ENCODE measurements at places on chromosomes 5 and 9.

- DNase-seq = no peak
Measured at GRCh38 chr9:96449523-96449844, 485 bp upstream of the HABP4 start.

GRCh38 chr9:136025481-136025880 is 64.3 kb upstream of the UBAC1 start:
- no peak for DNase-seq

DNA sequence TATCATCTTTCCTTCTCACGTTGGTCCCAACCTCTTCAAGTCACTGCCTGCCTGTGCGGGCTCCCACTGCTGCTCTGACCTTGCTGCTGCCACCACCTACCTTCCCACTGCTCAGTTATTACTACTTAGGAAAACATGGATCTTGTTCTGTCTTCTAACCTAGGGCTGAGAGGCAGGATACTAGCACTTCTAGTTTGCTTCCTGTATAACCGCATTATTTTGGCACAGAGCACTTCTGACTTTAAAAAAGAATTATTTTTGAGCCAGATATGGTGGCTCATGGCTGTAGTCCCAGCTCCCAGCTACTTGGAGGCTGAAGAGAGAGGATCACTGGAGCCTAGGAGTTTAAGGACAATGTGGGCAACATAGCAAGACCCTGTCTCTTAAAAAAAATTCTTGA is 135.4 kb upstream of the GNA14 start:
- DNase-seq = no peak

DNA sequence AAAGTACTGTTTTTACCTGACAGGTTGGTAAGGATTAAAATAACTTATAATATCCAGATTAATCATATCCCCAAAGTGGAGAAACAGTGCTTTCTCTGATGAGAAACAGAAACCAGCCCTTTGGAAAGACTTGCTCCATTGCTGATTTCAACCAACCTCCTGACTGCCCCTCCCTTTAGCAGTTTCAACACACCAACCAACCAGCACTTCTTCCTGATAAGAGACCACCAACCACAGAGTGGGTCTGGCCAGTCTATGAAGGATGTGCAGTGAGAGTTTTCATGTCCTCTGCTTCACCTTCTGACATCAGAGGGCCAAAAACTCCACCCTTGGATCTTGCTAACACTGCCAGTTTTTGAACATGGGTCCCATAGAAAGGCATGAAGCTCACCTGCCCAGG is 28.1 kb downstream of the RIGI start:
- no peak for DNase-seq

GRCh38 chr5:159727167-159727566 is 189.1 kb upstream of the ADRA1B start:
- no peak for DNase-seq

- no peak for DNase-seq
Measured at GRCh38 chr9:135995816-135996215, 34.6 kb upstream of the UBAC1 start.

DNA sequence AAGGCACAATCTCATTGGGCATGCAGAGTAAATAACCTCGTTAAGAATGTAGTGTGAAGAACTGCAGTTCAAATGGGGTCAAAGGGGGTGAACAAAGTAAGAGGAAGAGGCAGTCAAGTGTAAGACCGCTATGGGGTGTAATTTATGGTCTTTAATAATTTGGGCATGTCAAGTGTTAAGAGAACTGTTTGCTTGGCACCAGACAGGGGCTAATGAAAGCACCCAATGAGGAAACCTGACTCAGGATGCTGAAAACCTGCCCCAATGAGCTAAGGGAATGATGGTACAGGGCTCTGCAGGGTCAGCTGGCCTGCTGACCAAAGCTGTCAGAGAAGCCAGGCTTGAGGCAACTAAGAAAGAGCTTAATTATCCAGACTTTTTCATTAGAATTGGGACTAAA is 368.1 kb downstream of the DTWD2 start:
- no peak for DNase-seq

GRCh38 chr9:13088720-13089427 is 190.6 kb downstream of the MPDZ start:
- no peak for DNase-seq

DNA sequence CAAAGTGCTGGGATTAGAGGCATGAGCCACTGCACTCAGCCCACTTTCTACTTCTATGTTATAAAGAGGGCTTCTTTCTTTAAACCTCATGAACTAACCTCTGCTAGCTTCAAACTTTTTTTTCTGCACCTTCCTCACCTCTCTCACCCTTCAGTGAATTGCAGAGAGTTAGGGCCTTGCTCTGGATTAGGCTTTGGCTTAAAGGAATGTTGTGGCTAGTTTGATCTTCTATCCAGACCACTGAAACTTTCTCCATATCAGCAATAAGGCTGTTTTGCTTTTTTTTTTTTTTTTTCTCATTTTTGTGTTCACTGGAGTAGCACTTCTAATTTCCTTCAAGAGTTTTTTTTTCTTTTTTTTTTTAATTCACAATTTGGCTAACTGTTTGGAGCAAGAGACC is 216.4 kb upstream of the MAP3K1 start:
- DNase-seq = no peak

DNA sequence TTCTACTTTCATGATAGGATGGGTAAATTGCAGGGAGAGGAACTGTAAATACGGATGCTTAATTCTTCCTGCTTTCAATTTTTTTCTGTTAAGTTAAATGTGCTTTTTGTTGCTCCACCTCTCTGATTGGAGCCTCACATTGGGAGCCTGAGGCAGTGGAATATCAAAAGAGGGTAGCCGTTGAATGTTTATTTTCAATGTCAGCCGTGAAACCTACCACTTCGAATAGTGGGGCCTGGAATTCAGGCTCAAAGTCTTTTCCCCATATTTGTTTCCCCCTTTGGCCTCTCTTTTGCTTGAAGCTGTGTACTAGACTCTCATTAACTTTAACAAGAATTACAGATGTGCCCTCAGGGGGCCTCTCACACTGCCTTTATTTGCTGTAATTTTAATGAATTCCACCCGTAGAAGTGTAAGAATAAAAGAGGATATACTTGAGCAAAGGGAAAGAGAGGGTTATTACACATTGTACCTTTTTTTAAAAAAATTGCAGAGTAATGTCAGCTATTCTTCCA is 29.0 kb downstream of the PSAT1 start:
- DNase-seq = no peak

GRCh38 chr9:99353408-99353807 is 131.3 kb downstream of the SEC61B start:
- no peak for DNase-seq

GRCh38 chr5:96807075-96807654 is 580 bp downstream of the ERAP1 start:
- DNase-seq = no peak

DNA sequence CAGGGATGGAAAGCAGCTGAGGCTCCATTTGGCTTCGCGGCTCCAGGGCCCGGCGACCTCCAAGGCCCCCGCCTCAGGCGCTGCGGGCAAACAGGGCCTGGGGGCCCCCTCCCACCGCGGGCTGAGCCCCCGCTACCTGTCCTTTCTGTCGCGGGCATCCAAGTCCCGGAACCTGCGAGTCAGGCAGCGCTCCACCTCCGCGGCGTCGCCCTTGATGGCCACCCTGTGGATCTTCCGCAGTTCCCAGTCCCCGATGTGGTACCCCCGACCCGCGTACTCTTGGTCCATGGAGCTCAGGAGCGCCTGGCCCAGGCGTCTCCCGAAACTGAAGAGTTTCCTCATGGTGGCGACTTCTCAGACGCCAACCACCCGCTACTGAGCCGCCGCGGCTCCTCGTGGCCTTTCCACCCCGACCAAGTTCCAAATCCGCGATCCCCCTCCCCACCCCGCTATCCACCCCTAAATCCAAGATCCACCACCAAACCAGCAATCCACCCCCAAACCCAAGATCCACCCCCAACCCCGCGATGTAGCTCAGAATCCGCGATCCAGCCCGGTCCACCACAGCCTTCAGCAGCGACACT is 86.5 kb upstream of the CCDC180 start:
- no peak for DNase-seq

DNA sequence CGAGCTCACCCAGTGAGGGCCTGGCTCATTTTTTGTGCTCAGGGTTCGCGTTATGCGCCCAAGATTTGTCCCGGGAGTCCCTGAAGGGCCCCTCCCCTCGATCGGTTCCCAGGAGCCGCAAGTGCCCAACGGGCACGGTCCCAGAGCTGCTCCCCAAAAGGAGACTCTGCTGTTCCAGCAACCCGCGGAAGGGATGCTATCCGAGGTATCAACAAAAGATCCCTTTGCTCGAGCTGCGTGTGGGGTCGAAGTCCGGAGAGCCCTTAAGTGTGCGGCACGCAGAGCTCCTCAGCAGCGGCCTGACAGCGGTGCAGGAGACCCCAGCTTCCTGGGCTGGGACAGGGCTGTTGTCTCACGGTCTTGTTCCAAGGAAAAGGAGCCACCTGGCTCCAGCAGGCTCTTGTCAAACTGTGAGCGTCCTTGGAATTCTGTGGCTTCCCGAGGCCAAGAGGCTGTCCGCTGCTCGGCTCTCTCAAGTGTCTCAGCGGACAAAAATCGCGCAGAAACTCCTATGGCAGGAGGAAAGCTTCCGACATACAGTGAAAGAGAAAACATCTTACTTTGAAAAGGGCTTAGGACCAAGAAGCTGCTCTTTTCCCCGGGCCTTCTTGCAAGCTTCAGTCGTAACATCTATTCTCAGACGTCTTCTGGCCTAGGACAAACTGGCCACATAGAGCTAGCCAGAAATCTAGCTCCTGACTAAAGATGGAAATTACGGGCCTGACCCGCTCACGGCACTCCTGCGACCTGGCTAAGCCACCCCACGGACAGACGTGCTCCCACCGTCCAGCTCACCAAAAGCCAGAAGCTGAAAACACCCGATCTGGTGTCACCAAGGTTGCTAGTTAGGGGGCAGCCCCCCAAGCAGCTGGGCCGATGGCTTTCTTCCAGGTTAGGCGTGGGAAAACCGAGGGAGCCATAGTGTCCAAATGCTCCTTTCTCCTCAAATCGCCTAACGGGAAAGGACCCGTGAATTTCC is 2.6 kb upstream of the FOXB2 start:
- no peak for DNase-seq

DNA sequence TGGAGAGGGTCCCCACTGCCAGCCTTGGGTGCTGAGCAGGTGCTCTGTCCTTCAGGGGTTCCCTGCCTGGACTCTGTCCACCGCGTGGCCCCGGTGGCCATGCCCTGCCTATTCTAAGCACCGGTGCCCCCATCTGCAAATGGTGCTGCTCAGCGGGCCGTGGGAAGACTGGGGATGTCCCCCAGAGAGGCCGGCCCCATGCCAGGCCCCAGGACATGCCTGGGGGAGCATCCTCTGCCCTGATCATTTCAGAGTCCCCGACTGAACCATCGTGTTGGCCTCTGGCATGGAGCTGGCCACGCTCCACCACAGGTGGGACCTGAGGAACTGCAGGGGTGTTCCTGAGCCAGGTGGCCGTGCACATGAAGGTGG is 64.7 kb downstream of the RXRA start:
- no peak for DNase-seq
